GM10248 (cell line): ENCODE measurements at places on chromosomes 2 and 18.

- no peak for DNase-seq
Observed at GRCh38 chr18:14969500-14969899, 221.5 kb downstream of the ANKRD30B start.

DNA sequence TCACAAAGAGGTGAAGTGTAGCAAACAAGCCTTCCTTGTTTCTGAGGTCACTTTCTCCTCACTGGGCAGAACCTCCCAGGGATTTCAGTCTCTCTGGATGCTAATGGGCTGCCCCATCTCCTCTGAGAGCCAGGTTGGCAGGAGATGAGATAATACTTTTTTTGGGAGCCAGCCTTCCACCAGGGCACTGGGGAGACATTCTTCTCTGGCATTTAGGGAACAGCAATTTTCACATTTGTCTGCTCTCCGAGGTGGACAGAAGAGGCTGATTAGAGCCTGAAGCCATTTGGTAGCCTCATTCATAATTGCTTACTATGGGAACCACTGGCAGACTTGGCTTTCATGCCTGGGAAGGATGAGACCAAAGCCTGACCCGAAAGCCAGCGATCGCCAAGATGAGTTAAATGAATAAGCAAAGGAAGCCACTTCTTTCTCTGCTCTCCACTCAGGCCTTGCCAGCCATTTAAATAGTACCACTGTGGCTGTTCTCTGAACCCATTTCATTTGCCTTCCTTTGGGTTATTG, 70.1 kb downstream of the NRP2 start:
- DNase-seq: no peak

DNA sequence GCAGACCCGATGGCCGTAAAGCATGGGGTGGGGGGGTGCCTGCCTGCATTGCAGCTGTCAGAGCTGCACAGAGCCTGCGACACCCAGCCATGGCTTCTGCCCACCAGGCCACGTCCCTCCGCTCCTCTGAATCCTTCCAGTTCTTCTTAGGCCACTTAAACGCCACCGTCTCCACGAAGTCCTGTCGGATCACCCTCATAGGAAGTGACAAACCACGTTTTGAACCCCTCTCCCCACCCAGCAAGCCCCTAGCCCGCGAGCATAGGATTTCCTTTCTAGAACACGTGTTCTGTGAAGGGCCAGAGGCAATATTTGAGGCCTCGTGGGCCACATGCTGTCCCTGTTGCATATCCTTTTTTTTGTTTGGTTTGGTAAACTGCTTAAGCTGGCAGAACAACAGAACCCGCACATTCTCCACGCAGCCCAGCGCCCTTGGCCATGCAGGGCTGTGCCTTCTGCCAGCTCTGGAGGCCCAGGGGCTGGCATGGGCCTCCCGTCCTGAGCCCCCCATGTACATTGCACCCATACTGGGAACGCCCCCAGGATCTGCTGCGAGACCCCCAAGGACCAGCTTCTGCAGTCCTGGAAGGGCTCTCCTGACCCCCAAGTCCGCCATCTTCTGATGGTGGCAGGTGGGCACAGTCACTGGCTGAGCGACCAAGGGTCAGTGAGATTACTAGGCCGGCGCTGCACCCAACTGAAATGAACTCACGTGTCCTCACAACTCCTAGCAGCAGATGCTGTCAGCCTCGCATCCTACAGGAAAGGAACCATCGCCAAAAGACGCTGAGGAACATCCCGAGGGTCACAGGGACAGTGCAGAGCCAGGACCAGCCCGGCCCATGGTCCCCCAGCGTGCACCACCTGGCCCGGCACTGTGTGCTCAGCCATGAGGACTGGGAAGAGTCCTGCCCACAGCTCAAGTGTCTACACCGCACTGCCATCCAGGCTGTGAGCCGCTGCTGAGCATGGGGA, 35.1 kb downstream of the ADI1 start:
- DNase-seq: no peak

DNA sequence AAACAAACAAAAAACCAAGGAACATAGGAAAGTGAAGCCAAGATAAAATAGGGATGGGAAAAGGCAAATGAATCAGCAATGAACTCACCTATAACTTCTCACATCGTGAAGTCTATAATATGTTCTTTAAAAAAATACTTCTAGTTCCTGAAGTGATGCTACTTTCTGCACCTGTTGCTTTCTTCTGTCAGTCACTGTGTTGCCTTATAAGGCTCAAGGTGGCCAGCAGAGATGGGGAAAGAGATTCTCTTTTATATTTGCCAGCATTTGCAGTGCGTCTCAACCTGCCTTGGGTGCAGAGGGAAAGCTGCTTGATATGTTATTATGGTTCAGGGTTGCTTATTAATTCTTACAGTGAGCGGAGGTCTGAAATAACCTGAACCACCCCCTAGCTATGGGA, 14.0 kb downstream of the QPCT start:
- DNase-seq: no peak

DNA sequence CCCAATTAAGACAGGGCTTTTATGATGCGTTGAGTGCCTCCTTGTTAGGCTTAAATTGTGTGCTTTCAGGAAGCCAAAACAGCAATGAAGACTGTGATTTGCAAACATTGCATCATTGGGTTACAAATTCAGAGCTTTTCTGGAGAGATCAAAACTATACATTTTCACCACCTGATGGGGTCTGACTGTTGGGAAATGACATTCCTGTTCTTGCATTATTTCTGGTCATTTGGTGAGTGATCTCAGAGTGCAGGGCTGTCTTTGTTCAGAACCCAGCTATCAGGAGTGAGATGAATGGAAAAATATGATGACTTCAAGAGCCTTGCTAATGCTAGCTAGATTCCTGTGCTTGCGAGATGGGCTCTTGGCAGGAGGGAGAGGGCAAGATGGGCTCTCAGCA, 39.1 kb downstream of the SH3RF3 start:
- no peak for DNase-seq

GRCh38 chr2:89844221-89844943, 1152.9 kb downstream of the RPIA start:
- DNase-seq: peak; percentile 6

DNA sequence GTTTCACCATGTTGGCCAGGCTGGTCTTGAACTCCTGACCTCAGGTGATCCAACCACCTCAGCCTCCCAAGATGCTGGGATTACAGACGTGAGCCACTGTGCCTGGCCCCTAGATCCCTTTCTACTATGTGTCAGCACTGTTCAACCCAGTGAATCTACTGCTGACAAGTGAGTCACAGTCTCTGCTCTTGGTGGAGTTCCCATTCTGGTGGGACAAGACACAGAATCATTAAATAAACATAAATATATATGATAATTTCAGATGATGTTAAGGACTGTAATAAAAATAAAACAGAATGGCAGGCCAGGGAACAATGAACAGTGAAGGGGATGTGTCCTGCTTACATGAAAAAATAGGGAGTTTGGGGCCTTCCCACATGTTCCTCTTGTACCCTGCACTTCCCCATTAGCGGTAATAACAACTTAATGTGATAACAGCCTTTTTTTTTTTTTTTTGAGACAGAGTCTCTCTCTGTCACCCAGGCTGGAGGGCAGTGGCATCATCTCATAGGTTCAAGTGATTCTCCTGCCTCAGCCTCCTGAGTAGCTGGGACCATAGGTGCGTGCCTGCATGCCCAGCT, 112.2 kb downstream of the CPO start:
- no peak for DNase-seq

- DNase-seq: no peak
Observed at GRCh38 chr2:236971131-236971821, 114.4 kb upstream of the COPS8 start.

DNA sequence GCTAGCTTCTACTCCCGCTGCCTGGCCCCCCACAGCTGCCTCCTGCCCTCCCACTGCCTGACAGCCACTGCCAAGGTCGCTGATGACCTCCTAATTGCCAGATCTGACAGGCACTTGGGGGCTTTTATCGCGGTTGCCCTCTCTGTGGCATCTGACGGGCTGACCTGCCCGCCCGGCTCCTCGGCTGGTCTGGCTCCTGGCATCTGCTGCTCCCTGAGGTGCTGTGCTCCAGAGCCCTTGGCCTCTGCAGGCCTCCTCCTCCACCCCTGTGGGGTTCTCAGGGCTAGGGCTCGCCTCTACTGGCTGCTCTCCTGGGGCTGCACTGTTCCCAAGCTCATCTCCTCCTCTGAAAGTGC, 43.1 kb downstream of the INHBB start:
- DNase-seq: no peak

- no peak for DNase-seq
Observed at GRCh38 chr18:79553154-79553553, 126.4 kb upstream of the CTDP1 start.

GRCh38 chr18:59109375-59109774, 30.3 kb upstream of the SEC11C start:
- DNase-seq: no peak

DNA sequence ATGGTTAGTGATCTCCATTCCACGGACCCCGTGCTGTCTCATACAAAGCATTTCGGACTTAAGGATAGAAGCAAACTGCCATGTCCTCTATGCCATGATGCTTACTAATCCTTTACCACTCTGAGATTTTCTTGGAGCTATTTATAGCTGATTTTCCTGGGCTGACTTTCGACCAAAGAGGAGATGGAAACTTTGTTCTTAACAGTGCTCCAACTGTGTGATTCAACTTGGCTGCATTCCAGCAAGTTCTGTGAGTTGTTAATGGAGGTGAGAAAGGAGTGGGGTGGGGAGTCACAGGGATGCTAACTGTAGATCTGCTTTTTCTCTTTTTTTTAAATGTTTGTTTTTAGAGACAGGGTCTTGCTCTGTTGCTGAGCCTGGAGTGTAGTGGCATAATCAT, 45.5 kb upstream of the MSH2 start:
- no peak for DNase-seq
